ENCODE measurements at places on chromosomes 13 and 19.
A peak's percentile ranks its signal among the peaks of the same experiment; 100 is the strongest.

GRCh38 chr13:76725211-76725610, 161.0 kb downstream of the KCTD12 start:
- DNase-seq: no peak

- DNase-seq: no peak
Observed at GRCh38 chr13:32022311-32022710, 9.3 kb upstream of the FRY start.

- DNase-seq: peak; percentile 94
Observed at GRCh38 chr13:113208421-113209335, at the start of gene PCID2. Gene PCID2, minus strand, starts transcription at chr13:113208669. Its CDS starts 35 bp downstream, at chr13:113208634.

DNA sequence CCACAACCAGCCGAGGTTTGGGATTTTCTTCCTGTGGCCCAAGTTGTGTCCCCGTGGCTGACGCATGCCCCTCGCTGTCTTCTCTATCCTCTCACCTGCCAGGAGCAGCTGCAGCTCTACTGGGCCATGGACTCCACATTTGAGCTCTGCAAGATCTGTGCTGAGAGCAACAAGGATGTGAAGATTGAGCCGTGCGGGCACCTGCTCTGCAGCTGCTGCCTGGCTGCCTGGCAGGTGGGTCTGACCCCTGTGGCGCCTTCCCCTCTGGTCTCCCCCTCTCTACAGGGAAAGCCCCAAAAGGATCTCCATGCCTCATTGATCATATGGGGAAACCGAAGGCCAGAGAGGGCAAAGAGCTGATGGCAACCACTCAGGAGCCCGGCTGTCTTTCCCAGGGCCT, 14.6 kb downstream of the CBLC start:
- no peak for DNase-seq

GRCh38 chr13:48151363-48152161, 56.7 kb upstream of the MED4 start:
- no peak for DNase-seq

GRCh38 chr13:112103961-112104880, 37.3 kb downstream of the SOX1 start:
- no peak for DNase-seq

GRCh38 chr13:103031332-103031873, 34.8 kb downstream of the SLC10A2 start:
- DNase-seq: no peak

DNA sequence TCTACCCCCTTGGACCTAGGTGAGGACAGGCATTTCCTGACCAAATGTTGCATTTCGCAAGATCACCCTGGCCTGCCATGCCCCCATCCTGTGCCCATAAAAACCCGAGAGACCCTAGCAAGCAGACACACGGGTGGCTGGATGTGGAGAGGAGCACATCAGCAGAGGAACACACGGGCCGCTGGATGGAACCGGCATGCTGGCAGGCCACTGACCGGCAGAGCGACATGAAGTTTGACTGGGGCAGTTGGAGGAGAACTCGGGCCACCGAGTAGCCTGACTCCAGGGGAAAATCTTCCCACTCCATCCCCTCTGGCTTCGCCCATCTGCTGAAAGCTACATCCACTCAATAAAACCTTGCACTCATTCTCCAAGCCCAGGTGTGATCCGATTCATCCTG, 329.3 kb downstream of the FGF9 start:
- no peak for DNase-seq

DNA sequence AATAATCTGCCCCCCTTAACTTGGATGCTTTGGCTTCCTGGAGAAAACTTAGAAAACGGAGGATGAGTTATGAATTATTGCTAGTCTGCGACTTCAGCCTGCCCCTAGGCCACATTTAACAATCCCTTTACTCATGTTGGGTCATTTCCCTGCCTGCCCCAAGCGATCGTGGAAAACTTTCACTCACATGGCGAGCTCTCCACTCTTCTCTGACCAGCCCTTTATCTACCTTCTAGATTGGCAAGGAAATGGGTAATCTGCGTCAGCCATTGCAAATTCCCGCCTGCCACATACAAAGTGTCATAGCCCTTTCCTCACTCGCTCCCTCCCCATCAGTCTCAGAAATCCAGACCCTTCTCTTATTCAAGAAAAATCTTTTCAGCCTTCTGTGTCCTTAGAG, 154.3 kb upstream of the IRS2 start:
- DNase-seq: no peak

GRCh38 chr13:100529666-100530377, 58.8 kb downstream of the GGACT start:
- DNase-seq: no peak

- peak; percentile 93 for DNase-seq
Observed at GRCh38 chr19:12956446-12957388, at the start of gene GADD45GIP1. Gene GADD45GIP1, minus strand, starts transcription at chr19:12957223. Its CDS starts 11 bp downstream, at chr19:12957212.

DNA sequence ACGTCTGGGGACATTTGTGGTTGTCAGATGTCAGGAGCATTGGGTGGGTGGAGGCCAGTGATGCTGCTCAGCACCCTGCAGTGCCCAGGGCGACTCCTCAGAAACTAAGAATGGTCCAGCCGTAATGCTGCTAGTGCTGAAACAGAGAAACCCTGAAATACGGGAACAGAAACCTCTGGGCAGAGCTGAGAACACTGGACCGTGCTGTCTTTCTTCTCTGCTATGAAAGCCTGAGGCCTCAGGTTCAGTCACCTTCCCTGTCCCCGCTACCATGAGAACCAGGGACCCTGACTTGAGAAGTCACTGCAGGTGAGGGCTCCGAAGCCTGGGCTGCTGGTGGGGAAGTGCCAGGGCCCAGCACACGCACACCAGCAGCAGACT, 13.4 kb downstream of the CAPS start:
- DNase-seq: no peak

- DNase-seq: no peak
Observed at GRCh38 chr13:110363010-110363409, 55.9 kb downstream of the COL4A2 start.

DNA sequence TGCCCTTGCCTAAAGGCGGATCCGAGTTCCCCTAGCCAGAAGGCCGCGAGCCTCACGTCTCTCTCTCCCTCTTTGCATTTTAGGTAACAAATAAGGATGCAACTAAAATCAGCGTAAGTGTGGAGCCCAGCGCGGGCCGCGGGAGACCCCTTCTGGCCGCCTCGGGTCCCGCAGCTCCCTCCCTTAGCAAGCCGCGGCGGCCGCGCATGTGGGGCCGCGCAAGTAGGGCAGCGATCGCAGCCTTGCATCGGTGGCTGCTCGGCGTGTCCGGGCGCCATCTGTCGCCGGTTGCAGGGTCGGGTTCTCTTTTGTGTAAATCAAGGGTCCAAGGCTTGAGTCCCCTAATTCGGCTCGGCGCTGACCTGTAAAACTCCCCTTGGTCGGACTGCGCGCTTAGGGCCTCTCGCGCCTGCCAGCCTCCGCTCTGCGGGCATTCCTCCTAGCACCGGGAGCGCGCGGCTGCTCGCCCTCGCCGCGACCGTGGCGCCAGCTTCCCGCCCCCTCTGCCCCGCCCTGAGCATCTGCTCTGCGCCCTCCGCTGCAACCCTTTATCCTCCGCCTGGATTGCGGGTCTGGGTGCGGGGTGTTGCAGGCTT, 2.7 kb downstream of the VSTM2B start:
- DNase-seq: peak; percentile 87

GRCh38 chr13:74077375-74077774, 56.8 kb downstream of the KLF12 start:
- DNase-seq: no peak

- DNase-seq: no peak
Observed at GRCh38 chr13:45007823-45008222, 18.5 kb downstream of the GPALPP1 start.

- no peak for DNase-seq
Observed at GRCh38 chr13:24473686-24474085, 38.9 kb downstream of the PARP4 start.

DNA sequence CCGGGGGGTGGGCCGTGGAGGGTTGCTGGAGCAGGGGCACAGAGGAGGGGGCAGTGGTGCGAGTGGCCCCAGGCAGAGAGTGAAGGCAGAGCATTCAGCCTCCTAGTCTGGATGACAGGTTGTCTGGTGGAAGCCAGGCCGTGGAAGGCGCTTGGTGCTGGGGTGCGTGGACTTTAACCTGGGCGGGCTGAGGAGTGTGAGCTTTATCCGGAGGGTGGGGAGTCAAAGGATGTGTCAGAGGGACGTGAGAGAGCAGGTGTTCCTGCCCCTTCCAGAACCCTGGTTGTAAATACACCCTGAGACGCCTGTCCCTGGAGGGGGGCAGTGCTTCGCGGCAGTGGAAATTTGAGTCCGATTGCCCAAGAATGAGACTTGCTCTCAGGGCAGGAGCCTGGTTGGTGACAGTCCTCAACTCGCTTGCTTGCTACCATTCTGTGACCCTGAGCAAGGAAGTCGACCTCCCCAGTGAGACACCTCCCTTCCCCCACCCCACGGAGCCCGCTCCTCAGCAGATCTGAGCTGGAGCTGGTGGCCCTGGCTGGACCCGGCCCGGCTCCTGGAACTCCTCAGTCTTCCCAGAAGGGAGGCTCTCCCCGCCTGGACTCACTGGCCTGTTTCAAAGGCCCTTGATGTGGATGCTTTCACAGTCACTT, 2.3 kb downstream of the SPPL2B start:
- DNase-seq: no peak

GRCh38 chr19:16673231-16673630, 12.3 kb downstream of the TMEM38A start:
- no peak for DNase-seq

DNA sequence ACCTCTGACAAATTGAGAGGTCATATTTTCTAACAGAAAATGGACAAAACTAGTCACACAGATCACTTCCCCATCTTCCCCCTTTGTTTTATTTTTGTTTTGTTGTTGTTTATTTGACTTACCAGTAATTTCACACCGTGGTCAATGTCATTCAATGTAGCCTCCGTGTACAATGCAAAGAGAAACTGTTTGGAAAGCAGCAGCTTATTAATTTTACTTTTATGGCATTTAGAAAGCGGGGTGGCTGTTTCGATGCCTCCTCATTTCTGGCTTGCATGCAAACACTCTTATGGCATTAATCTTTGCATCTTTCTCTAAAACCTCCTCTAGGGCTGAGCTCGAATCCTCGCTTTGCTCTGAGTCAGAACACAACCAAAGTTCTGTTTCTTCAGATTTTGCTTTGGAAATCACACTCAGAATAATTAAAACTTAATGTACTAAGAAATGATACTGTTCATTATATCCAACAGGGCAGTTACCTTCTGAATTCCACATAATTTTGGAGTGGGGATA, 77.0 kb downstream of the ZNF536 start:
- DNase-seq: no peak

DNA sequence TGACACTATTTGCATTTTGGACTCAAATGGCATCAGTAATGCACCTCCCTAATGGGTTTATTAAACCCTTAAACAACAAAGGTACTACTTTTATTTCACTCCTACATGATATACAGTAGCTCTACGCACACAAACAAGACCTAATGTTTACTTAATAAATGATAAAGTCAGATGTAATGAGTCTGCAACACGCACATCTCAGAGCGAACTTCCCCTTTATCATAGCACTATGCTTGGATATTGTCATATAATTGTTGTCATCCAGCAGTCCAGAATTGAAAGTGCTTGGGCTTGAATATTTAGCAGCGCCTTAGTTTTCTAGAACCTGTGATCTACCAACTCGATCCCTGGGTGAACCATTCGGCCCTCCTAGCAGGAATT, 772 bp downstream of the PARP4 start:
- DNase-seq: no peak

- no peak for DNase-seq
Observed at GRCh38 chr19:43673637-43674036, 3.7 kb upstream of the PLAUR start.

- no peak for DNase-seq
Observed at GRCh38 chr13:26899202-26899601, 138.6 kb upstream of the GPR12 start.

DNA sequence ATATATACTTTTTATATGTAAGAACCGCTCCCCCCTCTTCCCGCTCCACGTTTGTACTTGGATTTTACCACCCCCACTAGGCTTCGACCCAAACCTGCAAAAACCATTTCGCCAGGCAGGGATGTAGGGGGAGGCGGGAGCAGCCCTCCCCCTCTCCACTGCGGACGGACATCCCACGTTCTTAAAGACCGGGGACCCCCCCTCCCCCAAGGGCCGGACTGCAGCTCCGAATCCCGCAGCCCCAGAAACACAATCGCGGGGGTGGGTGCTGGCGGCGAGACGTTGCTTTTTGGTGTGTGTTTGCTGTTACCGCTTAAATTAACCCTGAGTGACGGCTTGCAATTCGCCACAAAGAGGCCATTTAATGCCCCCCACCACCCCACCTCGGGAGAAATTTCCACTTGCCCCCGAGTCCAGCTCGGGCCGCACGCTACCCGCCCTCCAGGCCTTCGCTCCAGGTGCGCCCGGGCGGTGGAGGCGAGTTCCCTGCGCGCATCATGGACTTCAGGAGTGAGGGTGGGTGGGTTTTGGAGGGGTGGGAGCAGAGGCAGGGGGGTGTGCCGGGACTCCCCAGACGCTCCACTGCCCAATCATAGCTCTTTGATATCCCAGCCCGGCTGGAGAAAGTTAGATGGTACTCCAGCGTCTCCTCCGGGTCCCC, 15.8 kb downstream of the NFIX start:
- DNase-seq: no peak

GRCh38 chr13:109817591-109818535, 31.5 kb upstream of the IRS2 start:
- DNase-seq: no peak

DNA sequence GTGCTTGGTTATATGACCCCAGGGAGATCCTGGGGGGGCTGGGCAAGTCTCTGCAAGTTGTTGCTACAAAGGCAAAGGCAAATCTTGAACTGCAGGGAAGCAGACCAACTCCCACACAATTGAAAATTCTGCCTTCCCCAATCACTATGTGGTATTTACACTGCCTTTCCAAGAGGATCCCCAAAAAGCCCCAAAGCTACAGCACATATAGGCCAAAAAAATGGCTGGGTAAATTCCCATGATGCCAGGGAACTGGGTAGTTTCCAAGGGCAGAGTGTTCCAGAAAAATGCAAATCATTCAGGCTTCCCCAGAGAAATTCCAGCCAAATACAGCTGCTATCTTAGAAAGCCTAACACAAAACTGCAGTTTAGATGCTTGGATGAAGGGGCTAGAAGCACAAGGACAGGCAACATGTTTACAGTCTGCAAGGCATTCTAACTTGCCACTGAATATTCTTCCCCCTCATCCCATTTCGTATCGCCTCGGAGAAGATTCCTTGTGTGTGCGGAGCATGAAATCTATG, 6.2 kb downstream of the FOXO1 start:
- no peak for DNase-seq

- no peak for DNase-seq
Observed at GRCh38 chr19:29326351-29326750, 113.4 kb upstream of the UQCRFS1 start.

- DNase-seq: no peak
Observed at GRCh38 chr13:33271759-33272158, 13.8 kb downstream of the STARD13 start.

- DNase-seq: no peak
Observed at GRCh38 chr13:110269509-110270185, 37.3 kb downstream of the COL4A1 start.

- DNase-seq: peak; percentile 14
Observed at GRCh38 chr13:33230178-33230881, 55.2 kb downstream of the STARD13 start.

- DNase-seq: no peak
Observed at GRCh38 chr19:2035590-2035991, 15.5 kb downstream of the MKNK2 start.

- peak; percentile 14 for DNase-seq
Observed at GRCh38 chr13:95677564-95678266, 776 bp downstream of the DNAJC3 start.

GRCh38 chr13:59744747-59745391, 418.9 kb downstream of the DIAPH3 start:
- DNase-seq: no peak
